ENCODE measurements at places on chromosomes 2 and 18. TPM values are rescaled to one million over a fixed set of nuclear protein-coding genes. Genes with fewer than 3 reads are reported as not detected.

GRCh38 chr2:40189881-40190280 is 262.0 kb downstream of the SLC8A1 start:
- no peak for DNase-seq

DNA sequence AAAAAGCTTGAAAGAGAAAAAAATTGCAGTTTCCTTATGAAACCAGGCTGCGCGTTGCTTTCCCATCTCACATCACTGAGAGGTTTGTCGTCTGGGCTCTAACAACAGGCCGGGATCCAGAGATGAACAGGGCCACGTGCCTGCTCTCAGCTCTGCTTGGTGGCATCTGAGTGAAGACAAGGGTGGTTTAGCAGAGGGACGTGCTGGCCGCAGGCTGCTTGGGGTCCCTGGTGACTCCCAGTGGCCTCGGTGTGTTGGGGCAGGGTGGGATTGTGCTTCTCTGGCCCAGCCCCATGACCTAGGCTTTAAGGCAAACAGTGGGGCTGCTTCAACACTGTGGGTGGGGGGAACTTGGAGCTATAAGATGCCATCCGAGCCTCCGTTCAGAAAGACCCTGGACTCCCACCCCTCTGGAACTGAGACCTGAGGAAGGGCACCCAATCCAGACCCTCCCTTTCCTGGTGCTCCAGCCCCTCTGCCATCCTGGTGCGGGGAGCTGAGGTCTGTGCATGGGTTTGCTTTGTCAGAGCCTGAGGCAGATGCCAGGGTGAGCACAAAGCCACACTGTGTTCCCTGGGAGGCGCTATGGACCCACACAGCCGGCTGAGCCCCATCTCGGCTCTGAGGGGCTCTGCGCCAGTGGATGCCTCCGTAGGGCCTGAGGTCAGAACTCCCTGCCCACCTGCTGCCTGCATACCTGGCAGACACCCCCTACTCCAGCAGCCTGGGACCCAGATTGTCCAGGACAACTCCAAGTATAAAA is 18.4 kb upstream of the HPCAL1 start:
- DNase-seq, result no peak

DNA sequence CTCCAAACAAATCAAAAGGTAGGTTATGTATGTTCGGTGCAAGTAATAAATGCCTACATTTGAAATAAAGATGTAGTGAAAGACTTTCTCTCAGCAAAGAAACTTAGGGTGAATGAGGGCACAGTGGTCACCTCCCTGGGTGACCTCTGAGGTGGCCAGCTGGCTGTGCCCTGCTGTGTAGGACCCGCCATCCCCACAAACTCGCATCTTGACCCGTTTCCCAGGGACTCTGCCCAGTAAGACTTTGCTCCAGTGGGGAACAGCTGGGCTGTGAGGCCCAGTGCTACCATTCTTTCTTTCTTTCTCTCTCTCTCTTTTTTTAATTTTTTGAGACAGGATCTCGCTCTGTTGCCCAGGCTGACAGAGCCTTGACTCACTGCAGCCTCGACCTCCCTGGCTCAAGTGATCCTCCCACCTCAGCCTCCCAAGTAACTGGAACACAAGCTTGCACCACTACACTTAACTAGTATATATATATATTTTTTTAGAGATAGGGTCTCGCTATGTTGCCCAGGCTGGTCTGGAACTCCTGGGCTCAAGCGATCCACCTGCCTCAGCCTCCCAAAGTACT is 8.2 kb upstream of the GAREM2 start:
- DNase-seq, result no peak

GRCh38 chr2:98175811-98176210 is 88.8 kb downstream of the VWA3B start:
- DNase-seq, result no peak

- no peak for DNase-seq
Measured at GRCh38 chr18:12679183-12679786, 21.4 kb upstream of the SPIRE1 start.

GRCh38 chr2:231197706-231198290 is 633 bp upstream of the ARMC9 start:
- no peak for DNase-seq

- no peak for DNase-seq
Measured at GRCh38 chr18:63701952-63702351, 808 bp upstream of the SERPINB11 start.

DNA sequence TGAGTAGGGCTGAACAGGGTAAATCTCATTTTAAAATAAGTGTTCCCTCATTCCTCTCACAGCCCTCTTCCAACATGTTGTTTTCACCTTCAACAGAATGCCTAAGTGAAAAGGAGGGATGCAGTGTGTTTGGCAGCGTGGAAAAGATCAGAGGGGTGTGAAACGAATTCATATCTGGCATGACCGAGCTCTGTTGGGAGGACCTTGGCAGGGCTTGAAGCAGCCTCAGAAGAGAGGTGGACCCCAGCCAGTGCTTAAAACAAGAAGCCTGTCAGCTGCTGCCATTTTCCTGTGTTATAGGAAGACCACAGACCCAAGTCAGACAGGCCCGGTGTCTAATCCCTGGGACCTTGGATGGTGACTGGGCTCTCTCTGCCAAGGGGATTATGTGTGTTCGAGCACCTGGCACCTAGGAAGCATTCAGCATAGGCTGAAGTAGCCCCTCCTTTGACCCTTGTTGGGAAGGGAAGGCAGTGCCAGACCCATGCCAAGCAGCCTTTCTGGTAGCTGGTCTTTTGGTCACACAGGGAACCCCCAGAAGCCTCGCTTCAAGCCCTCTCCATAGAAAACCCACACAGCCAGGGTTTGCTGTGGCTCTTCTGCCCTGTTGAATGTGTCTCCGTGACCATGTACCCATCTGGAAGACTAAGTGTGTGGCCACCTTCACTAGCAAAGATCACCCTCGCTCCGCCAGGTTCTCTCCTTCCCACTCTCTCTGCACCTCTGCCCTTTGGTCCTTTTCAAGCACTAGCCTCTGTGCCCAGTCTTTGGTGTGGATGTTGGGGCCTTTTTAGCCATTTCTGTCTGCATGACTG is 87.5 kb upstream of the ST3GAL5 start:
- DNase-seq, result no peak

DNA sequence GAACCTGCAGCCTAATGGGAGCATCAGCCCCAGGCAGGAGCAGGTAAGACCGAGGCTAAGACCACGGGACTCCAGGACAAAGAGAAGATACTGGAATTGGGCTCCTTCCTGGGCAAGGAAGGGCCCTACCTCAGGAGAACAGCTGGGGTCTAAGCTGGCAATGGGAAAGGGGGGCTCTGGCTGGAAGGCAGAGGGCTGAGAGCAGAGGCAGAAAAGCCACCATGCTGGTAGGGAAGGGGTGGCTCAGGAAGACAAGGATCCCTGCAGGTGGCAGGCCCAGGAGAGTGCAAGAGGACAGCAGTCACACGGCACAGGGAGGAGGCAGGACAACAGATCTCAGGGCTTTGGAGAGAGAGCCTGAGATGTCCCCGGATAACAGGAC is 203.5 kb downstream of the NDUFA10 start:
- no peak for DNase-seq

DNA sequence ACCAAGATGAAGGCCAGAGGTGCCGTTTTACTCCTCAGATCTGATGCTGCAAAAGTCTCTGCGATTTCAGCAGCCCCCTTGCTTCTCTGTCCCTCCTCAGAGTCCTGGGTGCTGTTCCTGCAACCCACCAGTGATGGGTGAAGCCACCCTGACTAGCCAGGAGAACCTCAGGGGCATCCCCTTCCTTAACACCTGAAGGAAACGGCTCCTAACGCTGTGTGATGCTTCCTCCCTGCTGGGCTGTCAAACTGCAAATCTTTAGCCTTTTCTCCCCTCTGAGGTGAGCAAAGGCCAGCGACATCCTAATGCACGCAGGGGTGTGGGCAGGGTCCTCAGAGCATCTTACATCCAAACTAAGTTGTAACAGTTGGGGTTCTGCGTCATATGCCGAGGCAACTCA is 24.8 kb downstream of the CHST10 start:
- DNase-seq, result no peak

The OR6B2 gene
- total RNA-seq, result not detected

The HOXD3 gene
- 1.5 TPM for total RNA-seq

The HES6 gene
- total RNA-seq, result 30.4 TPM

The WDR54 gene
- total RNA-seq, result 25.3 TPM

The OTOS gene
- total RNA-seq, result not detected

The MOGAT1 gene
- not detected for total RNA-seq

The GAD1 gene
- 3.2 TPM for total RNA-seq

Measured in MG63 (cell line).